ENCODE measurements at places on chromosomes 5 and 9. TPM values are rescaled to one million over a fixed set of nuclear protein-coding genes. Genes with fewer than 3 reads are reported as not detected.

The KCTD16 gene
- 23.6 TPM for total RNA-seq

The GHR gene
- 1.2 TPM for total RNA-seq

The IFNB1 gene
- total RNA-seq, result not detected

DNA sequence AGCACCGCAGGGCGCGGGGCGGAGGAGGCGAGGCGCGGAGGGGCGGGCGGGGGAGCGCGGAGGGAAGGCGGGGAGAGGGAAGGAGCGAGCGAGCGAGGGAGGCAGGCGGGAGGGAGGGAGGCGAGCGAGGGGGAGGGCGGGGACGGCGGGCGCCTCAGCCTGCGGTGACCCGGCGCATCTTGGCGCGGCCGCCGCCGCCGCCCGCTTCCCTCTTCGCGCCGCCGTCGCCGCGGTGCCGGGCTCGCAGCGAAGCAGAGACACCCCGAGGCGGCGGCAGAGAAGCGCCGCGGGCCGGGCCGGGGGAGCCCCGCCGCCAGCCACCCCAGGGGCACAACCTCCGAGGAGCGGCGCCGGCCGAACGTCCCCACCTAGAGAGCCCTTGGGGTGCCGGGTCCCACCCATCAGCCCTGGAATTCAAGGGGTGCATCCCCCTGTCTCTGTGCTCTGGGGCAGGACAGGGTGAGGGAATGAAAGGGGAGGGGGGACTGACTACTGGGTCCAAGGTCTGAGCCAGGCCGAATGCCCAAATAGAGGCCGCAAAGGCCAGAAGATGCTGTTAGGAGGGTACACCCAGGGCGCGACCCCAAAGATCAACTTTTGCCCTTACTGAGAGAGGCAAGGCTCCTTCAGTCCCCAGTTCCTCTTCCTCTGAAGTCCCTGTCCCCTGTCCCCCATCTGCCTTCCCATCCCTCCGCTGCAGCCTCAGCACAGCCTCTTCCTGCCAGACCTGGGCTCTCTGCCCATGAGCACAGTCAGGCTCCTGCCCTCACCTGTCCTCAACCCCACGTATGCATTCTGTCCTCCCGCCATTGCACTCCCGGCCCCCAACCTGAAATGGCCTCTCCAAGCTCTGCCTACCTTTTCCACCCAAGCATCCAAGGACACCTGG, at the start of gene ADAMTS2:
ADAMTS2 (minus strand) TSS at position 29 of the 889 bp plus-strand sequence. CDS start 133 bp downstream, outside the sequence.
- DNase-seq, result peak; percentile 22

GRCh38 chr9:74645007-74645639, 148.0 kb downstream of the RORB start:
- DNase-seq, result no peak

DNA sequence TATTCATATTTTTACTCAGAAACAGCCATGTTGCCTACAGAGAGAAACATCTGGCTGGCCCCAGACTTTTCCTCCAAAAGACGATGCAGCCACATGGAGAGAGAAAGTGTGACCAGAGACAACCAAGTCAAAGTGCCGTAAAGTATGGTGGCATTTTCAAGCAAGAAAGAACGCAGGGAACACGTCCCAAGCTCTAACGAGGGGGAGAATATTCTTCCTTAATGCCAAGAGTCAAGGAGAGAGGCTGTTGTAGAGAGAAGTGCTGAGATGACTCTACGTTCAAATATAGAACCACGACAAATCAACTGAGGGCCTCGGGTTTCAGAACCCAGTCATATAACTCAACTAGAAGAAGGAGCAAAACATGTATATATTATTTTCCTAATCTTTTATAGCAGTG, 55.9 kb downstream of the FNBP1 start:
- DNase-seq, result no peak

The PTCD2 gene
- total RNA-seq, result 10.5 TPM

DNA sequence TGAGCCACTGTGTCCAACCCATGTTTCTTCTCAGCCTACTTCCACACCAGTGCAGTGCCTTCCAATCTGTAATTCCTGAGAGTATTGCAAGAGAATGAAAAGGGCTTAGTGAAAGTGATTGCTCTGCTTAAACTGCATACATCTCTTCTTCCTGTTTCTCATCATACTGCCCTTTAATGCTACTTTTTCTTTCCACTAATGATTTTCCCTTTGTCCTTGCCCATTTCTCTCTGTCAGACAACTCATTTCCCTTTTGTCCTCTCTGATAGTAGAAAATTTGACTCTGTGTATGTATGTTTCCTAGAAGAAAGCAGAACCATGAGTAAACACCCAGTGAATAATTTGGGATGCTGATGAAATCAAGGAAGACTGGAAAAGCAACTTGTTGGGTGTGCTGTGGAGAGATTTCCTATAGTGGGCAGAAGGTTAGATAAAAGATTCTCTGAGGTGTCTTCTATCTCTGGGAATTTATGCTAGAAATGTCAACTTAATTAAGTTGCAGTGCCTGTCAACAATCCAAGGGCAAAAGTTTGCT, 102.2 kb upstream of the CHD1 start:
- no peak for DNase-seq

DNA sequence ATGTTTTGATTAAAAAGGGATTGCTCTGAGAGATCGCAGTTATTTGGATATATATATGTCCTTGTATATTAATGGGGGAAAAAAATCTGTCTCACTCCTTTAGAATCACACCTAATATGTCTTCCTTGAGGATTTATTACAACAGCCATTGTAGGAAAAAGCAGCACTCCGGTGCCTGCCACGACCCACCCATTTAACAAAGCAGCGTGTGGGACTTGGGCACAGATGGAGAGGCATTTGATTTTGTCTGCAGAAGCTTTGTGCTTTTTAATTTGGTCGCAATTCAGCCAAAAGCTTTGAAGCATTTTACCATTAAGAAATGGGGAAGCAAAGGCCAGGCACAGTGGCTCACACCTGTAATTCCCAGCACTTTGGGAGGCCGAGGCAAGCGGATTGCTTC, 159.2 kb downstream of the SMARCA2 start:
- DNase-seq, result no peak

GRCh38 chr5:98791898-98792580, 18.6 kb downstream of the RGMB start:
- DNase-seq, result no peak

The DNAI1 gene
- 0.78 TPM for total RNA-seq

- peak; percentile 45 for DNase-seq
Observed at GRCh38 chr9:123033864-123034601, 566 bp downstream of the GPR21 start.

DNA sequence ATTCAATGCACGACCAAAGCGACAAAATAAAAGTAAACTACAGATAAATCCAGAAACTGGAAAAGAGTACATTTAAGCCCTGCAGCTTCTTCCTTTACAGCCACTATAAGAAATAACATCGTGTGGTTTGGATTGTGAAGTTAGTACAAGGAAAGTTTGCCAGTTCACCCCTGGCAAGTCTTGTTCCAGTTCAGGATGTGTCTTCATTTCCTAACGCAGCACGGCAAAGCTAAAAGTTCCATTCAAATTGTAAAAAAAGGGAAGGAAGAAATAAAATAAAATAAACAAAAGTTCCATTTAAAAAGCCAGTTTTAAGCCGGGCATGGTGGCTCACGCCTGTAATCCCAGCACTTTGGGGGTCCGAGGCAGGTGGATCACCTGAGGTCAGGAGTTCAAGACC, 83.3 kb upstream of the RETREG1 start:
- DNase-seq, result no peak

The SPATA31E1 gene
- not detected for total RNA-seq

The CCIN gene
- not detected for total RNA-seq

DNA sequence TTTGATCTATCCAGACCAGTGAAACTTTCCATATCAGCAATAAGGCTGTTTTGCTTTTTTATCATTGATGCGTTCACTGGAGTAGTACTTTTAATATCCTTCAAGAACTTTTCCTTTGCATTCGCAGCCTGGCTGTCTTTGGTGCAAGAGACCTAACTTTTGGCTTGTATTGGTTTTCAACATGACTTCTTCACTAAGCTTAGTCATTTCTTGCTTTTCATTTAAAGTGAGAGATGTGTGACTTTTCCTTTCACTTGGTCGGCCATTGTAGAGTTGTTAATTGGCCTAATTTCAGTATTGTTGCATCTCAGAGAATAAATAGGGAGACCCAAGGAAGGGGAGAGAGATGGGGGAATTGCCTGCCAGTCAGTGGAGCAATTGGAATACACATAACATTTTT, 26.4 kb upstream of the CMYA5 start:
- no peak for DNase-seq

DNA sequence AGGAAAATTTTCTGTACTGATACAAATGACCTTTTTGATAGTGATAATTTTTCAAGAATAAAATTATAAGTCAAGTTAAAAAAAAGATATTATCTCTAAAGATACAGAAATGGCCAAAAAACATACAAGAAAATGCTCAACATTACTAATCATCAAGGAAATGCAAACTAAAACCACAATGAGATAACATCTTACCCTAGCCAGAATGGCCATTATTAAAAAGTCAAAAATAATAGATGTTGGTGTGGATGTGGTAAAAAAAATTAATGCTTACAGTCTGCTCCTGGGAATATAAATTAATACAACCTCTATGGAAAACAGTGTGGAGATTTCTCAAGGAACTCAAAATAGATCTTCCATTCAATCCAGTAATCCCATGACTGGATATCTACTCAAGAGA, 22.9 kb upstream of the PTGER4 start:
- no peak for DNase-seq

DNA sequence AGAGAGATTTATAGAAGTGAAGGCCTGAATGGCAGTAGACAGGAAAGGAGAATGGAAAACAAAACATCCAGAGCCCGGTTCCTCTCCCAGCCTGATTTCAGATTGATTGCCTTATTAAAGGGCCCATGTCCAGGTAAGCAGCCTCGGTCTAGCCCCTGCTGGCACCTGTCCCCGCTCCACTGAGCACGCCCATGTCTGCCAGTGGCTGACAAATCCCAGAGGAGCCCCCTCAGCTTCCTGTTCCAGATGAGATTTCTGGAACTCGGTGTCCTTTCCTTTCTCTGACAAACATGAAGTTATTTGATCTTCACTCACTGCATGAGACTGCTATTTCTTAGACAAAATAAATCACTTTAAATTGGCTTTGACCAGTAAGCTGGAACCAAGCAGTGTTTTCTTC, 187.0 kb upstream of the ADCY2 start:
- no peak for DNase-seq

DNA sequence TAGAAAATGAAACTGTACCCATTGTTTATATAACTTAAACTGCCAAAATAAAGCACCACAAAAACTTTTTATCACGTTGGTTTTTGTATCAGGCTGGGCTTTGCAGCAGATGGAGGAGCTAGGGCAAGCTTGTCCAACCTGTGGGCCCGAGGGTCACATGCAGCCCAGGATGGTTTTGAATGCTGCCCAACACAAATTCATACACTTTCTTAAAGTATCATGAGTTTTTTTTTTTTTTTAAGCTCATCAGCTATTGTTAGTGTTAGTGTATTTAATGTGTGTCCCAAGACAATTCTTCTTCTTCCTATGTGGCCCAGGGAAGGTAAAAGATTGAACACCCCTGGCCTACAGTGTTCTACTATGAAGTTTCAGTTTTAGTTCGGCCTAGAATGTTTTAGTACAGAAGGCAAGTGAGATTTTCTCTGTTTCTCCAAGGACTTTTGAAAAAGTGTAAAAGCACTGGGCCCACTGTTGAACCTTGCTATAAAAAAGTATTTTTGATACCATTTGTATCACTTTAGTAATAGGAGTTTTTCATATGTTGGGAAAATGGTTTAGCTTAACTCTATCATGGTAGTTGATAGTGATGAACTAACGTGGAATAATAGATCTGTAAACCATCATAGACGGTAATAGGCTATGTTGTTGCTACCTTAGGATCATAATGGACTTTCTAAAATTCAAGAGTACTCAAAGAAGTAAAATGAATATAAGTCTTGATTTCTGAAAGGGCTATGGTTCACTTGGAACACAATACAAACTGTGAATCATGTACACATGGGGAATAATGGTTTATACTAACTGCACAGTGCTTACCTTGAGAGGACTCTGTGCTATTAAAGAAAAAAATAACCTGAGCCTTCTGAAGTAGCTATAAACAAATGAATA, 2.9 kb downstream of the CDKN2A start:
- DNase-seq, result no peak

DNA sequence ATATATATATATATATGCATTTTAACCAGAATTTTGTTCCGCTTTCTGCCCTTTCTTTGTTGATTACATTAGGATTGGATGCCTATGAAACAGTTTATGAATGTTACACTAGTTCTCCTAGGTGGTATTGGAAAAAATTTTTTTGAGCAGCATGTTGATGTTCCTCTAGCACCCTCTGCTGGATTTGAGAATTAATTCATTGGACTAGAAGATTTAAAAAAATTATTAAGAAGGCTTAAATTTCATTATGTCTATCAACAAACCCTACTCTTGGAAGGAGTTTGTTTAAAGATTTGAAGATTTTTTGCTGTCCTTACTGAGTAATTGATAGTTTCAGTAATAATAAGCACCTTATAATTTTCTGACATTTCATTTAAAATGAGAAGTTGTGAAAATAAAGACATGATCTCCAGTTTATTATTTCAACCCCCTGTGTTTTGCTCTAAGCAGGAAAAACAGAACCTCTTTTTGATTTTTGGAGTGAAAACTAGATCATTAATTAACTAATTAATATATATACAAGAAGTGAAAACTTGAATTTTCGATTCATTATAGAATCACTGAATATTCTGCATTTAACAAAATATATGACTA, 89.6 kb downstream of the CCDC171 start:
- DNase-seq, result no peak

GRCh38 chr9:19184144-19184917, 46.2 kb upstream of the DENND4C start:
- peak; percentile 10 for DNase-seq

The KIF4B gene
- 0.16 TPM for total RNA-seq

The SAPCD2 gene
- total RNA-seq, result 1.6 TPM

The ECM2 gene
- 5.6 TPM for total RNA-seq

GRCh38 chr9:108382310-108382709, 473.5 kb downstream of the ACTL7B start:
- no peak for DNase-seq

DNA sequence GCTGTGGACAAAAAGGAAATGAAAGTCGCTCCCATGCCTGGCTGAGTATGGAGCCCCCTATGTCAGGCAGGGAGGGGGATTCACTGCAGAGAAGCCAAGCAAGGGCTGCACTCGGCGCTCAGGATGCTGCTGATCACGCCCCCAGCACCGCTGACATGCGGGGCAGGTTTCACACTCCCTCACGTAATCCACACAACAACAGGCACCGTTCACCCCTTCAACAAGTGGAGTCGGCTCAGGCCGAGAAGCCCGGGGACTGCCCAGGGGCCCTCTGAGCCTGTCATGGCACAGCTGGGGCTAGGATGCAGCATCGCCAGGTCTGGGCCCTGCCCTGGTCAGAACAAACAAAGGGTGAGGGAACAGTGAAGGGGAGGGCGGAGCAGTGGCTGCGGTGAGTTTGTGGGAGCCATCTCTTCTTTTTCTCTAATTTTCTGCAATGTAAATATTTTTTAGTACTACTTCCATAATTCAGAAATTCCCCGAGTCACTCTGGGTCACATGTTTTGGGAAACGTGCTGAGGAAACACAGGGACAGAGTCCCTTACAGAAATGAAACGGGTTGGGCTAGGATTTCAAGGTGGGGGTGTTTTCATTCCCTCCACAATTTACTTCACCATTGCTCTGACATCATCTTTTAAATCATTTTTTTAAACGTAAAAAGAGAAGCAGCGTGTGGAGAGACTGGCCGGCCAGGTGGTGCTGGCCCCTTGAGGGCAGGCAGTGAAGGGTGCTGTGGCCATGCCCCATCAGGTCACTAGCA, 49.8 kb downstream of the PRRT1B start:
- DNase-seq, result no peak
